Tibial nerve (tissue), 4 donors: ENCODE measurements at places on chromosomes 13 and 19.

DNA sequence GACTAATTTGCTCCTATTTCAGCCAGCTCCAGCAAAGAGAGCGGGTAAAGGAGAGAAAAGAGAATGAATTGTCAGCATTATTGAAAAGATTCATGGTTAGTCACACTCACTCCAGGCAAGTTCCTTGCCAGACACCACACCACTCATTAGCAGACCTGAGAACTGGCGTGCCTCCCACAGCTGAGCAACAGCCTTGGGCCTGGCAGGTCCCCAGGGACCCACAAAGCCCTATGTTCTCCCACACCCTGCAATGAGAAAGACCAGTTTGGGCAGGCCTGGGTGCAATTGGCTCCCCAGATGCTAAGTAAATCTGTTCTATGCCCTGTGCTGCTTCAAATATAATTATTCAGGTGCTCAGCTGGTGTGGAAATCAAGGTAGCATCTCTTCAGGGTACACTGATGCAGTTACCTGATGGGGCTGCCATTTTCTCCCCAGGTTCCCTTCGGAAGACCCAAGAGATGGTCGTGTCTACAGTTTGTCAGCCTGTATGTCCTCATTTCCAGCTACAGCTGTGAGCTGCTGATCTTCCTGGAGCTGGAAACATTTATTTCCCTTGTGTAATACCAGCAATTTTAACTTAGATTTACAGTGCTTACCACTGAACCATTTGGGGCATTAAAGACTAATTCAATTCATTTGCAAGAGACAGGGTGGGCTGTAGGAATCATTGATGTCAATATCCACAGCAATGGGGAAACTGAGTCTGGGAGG, 405.0 kb downstream of the COG6 start:
- H3K4me3 ChIP-seq: no peak overlapping the region
- H3K27ac ChIP-seq: no peak overlapping the region
- H3K4me1 ChIP-seq: peaks cover 34% of the 10 kb centered on the region
- H3K36me3 ChIP-seq: no peaks in the 10 kb centered on the region
- H3K27me3 ChIP-seq: no peaks in the 10 kb centered on the region
- peak; percentile 49 for DNase-seq

DNA sequence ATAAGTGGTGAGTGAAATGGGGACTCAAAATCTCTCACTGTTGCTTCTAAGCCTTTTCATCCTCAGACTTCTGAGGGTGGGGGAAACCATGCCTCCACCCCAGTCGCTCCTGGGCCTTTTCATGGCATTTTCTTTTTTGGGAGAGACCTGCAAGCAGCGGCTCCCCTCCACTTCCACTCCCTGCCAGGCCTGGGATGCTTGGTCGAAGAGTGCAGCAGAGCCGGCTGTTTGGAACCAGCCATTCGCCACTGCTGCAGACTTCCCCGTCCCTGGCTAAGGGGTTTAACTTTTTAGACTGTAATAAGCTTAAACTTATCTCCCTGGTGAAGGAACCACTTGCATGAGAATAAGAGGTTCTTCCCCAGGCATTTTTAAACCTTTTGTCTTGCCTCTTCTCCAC, 617.2 kb downstream of the PCDH9 start:
- DNase-seq: no peak
- no peaks in the 10 kb centered on the region for H3K27me3 ChIP-seq
- no peaks in the 10 kb centered on the region for H3K36me3 ChIP-seq
- no peaks in the 10 kb centered on the region for H3K4me1 ChIP-seq

- H3K27me3 ChIP-seq: no peaks in the 10 kb centered on the region
- H3K4me1 ChIP-seq: no peaks in the 10 kb centered on the region
Measured at GRCh38 chr19:55133639-55134444, 15.2 kb downstream of the TNNT1 start.

GRCh38 chr13:80924596-80924995, 583.7 kb upstream of the SPRY2 start:
- no peak for DNase-seq
- no peaks in the 10 kb centered on the region for H3K27me3 ChIP-seq
- H3K36me3 ChIP-seq: no peaks in the 10 kb centered on the region
- no peak overlapping the region for H3K27ac ChIP-seq

GRCh38 chr13:49044008-49044407, 68.3 kb downstream of the FNDC3A start:
- H3K27me3 ChIP-seq: no peaks in the 10 kb centered on the region
- H3K36me3 ChIP-seq: peaks cover 18% of the 10 kb centered on the region
- no peak overlapping the region for H3K27ac ChIP-seq
- no peaks in the 10 kb centered on the region for H3K4me1 ChIP-seq

- H3K4me1 ChIP-seq: no peaks in the 10 kb centered on the region
- DNase-seq: no peak
- H3K27me3 ChIP-seq: no peaks in the 10 kb centered on the region
Measured at GRCh38 chr13:72696579-72696978, 30.9 kb downstream of the MZT1 start.

DNA sequence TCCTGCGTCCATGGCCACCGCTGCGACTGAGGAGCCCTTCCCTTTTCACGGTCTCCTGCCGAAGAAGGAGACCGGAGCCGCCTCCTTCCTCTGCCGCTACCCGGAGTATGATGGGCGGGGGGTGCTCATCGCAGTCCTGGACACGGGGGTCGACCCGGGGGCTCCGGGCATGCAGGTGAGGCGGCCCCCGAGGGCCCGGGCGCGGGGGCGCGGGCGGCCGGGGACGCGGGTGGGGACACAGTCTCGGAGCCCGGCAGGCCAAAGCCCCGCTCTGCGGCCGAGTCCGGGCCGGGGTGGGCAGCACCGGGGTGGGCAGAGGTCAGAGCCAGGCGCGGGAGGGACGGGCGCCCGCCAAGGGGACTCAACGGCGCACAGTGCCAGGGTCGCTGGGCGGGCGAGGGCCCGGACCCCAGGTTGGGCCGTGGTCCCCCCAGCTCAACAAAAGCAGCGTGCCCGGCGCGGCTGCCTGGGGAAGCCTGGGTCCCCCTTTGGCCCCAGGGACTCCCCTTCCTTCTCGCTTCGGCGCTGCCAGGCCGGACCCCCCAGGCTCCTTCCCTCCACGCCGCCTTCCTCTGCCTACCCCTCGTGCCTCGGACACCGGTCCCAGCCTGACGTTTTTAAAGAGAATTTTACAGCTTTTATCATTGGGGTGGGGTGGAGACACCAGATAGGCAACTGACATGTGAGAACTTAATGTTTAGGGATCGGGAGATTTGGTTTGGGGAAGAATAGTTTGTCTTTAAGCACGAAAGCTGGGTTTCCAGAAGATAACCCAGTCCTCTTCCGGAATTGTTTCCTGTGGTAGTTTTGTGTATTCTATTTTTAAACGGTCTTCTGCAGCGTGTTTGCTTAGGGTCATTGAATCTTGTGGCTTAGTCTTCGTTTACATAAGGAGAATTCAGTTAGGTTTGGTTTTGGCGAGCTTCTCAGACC, 509 bp downstream of the TPP2 start:
- H3K4me3 ChIP-seq: peak overlapping the region; percentile 99
- no peak for DNase-seq
- H3K4me1 ChIP-seq: peaks cover 71% of the 10 kb centered on the region
- peak overlapping the region; percentile 99 for H3K27ac ChIP-seq

DNA sequence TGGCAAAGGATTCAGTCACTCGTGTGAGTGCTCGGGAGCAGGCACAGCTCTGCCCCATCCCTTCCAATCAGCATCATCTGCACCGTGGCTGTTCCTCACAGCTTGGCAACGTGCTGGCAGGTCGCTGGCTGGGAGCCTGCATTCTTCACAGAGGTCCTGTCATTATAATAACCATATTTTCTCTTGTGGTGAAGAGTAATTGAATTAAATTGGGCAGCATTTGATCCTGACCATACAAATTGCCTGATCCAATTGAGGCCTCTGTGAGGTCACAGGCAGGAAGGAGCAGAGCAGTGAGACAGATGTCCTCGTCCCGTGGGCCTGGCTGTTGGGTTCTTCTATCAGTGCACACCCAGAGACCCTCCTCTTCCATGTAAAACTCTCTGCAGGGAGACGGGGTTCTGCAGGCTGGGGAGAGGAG, 407.8 kb downstream of the COG6 start:
- H3K36me3 ChIP-seq: no peaks in the 10 kb centered on the region
- H3K27ac ChIP-seq: no peak overlapping the region
- DNase-seq: no peak
- no peak overlapping the region for H3K4me3 ChIP-seq

GRCh38 chr13:36475468-36475867, 43.2 kb downstream of the CCNA1 start:
- no peaks in the 10 kb centered on the region for H3K4me1 ChIP-seq
- no peak for DNase-seq
- H3K36me3 ChIP-seq: no peaks in the 10 kb centered on the region
- no peak overlapping the region for H3K27ac ChIP-seq

DNA sequence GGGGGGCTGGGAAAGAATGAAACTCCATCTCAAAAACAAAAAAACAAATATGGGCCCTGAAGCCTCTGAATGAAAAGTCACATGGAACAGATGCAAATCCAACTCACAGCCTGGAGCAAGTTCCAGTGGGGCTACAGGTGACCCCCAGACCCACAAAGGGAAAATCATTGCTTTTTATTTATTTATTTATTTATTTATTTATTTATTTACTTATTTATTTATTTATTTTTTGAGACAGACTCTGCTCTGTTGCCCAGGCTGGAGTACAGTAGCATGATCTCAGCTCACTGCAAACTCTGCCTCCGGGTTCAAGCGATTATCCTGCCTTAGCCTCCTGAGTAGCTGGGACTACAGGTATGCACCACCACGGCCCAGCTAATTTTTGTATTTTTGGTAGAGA, 13.3 kb upstream of the CCL25 start:
- no peaks in the 10 kb centered on the region for H3K4me1 ChIP-seq
- H3K27me3 ChIP-seq: no peaks in the 10 kb centered on the region
- no peak for DNase-seq
- H3K36me3 ChIP-seq: no peaks in the 10 kb centered on the region
- no peak overlapping the region for H3K27ac ChIP-seq
- no peak overlapping the region for H3K4me3 ChIP-seq

DNA sequence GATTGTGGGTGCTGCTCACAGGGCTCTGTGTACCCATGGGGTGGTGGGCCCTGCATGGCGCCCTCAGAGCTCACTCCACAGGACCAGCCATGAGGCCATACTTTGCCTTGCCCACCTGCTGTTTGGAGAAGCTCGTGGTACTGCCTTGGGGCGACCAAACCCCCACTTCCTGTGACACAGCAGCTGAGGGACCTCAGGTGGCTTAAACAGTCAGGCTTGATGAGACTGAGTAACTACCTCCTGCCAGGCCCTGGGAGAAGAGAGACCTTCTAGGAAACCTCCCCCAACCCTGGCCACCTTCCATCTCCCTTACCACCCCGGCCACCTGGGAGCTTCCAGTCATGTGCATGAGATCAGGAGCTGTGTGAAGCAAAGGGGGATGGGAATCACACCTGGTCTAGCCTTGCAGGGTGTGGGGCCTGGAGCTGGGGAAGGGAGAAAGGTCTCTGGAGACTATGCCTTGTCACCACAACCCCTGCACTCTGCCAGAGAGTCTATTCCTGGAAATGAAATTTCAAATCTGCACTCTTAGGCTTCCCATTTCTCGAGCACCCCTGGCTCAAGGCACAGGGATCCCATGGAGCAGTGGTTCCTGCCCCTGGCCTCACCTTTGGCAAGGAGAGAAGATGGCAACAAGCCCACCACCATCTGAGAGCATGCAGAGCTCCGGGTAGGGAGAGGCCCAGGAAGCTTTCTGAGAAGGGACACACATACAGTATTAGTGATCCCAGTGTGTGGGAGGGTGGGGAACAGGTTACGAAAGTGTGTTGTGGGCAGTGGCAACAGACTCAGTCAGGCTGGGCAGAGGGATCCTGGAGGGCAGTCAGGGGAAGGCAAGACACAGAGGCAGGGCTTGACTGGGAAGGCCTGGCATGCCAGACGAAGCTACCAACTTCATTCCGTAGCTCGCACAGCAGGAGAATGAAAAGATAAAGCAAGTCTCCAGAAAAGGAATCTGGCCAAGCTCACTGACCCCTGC, 125.0 kb downstream of the URI1 start:
- H3K27me3 ChIP-seq: no peaks in the 10 kb centered on the region
- no peak for DNase-seq
- H3K36me3 ChIP-seq: no peaks in the 10 kb centered on the region
- H3K4me3 ChIP-seq: no peak overlapping the region
- H3K4me1 ChIP-seq: no peaks in the 10 kb centered on the region
- no peak overlapping the region for H3K27ac ChIP-seq

DNA sequence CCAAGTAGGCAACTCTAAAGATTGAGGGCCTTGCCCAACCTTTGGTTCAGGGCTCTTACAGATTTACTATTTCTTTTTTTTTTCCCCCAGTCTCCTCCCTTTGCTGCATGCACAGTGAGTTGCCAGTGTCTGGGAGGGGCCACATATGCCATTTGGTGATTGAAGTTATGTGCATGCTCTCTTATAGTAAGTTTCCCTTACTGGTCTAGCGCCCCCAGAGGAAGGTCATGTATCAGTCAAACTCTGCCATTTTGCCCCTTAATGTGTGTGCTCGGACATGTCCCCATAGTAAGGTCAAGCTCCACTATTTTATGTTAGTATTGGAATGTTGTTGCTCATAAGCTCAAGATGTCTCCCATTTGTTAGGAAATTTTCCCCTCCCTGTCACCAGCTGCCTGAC, 1138.0 kb upstream of the SLC10A2 start:
- H3K27ac ChIP-seq: no peak overlapping the region
- no peaks in the 10 kb centered on the region for H3K36me3 ChIP-seq
- no peak overlapping the region for H3K4me3 ChIP-seq

- no peak overlapping the region for H3K4me3 ChIP-seq
- no peaks in the 10 kb centered on the region for H3K4me1 ChIP-seq
- no peaks in the 10 kb centered on the region for H3K36me3 ChIP-seq
- no peak for DNase-seq
- peaks cover 5% of the 10 kb centered on the region for H3K27me3 ChIP-seq
Measured at GRCh38 chr19:1080360-1081161, 13.6 kb downstream of the ARHGAP45 start.

DNA sequence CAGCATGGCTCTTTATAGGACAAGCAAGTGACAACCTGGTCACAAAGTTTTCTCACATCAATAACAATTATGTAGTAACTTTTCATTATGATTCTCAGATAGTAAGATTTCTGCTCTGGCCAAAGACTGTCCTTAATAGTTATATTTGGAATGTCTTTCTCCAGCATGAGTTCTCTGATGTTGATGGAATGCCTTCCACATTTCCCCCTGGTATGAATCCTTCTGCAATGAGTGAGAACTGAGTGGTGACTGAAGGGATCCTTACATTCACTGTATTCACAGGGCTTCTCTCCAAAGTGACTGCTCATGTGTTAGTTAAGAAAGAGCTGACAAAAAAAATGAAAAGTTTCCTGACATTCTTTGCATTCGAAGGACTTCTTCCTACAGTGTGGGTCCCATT, 13.2 kb downstream of the ZNF550 start:
- no peak overlapping the region for H3K27ac ChIP-seq
- H3K4me3 ChIP-seq: no peak overlapping the region
- no peak for DNase-seq

GRCh38 chr13:88000239-88000638, 329.1 kb downstream of the SLITRK5 start:
- no peaks in the 10 kb centered on the region for H3K27me3 ChIP-seq
- no peak for DNase-seq
- H3K27ac ChIP-seq: no peak overlapping the region
- H3K4me1 ChIP-seq: no peaks in the 10 kb centered on the region
- no peak overlapping the region for H3K4me3 ChIP-seq

- H3K4me3 ChIP-seq: no peak overlapping the region
- H3K27ac ChIP-seq: no peak overlapping the region
- H3K36me3 ChIP-seq: peaks cover 6% of the 10 kb centered on the region
- H3K27me3 ChIP-seq: no peaks in the 10 kb centered on the region
- DNase-seq: no peak
- peaks cover 37% of the 10 kb centered on the region for H3K4me1 ChIP-seq
Measured at GRCh38 chr19:3684817-3685410, 15.4 kb downstream of the PIP5K1C start.
